ENCODE measurements at places on chromosomes 2 and 18.

DNA sequence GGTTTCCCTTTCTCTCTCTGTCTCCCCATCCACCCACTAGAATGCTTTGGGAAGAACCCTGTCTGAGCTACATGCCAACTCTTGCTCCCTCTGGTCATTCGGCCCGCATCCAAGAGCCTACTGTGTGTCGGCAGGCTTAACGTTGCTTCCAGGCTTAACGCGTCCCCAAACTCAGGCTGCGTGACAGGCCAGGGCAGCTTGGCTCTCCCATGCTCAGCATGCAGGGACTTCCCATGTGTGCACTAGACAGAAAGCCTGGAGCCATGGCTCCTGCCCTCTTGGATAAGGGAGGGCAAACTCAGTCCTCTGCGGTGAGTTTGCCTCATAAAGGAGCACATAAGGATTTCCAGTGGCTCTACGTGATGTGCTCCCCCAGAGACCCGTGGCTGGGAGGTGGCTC, 43.2 kb downstream of the RPL31 start:
- no peak for DNase-seq

DNA sequence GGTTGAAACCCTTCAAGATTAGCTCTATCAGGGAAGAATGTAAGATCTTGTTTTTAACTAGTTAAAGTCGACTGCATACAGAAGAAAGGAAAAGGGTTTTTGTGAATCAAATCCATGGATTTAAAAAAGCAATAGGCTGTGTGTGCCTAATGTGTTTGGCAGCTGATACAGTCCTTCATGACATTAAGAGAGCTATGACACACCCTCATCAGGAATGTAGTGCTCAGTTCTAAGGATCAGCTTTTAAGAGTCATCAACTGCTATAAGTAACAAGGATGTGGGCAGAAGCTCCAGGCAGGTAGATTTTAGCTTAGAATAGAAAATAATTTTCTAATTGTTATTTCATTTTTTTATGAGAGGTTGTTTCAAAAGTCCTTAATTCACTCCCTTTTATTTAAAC, 52.9 kb downstream of the PPP1R1C start:
- DNase-seq, result no peak

GRCh38 chr2:144650907-144651306, 131.0 kb upstream of the ZEB2 start:
- DNase-seq, result no peak

DNA sequence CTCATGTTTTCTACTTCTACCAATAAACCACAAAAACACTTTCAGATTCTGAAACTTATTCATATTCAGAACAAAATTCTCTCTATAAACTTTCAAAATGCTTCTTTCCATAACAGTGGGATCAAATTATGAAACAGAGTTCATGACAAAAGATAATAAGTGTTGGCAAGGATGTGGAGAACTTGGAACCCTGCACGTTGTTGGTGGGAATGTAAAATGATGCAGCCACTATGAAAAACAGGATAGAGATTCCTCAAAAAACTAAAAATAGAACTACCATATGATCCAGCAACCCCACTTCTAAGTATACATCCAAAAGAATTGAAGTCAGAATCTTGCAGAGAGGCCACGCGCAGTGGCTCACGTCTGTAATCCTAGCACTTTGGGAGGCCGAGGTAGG, 45.4 kb downstream of the GEMIN6 start:
- no peak for DNase-seq

- DNase-seq, result no peak
Measured at GRCh38 chr2:7744827-7745226, 827.6 kb downstream of the RNF144A start.

GRCh38 chr18:29648891-29649290, 1393.7 kb downstream of the DSC3 start:
- no peak for DNase-seq

- DNase-seq, result no peak
Measured at GRCh38 chr18:78900938-78901909, 78.4 kb upstream of the SALL3 start.

DNA sequence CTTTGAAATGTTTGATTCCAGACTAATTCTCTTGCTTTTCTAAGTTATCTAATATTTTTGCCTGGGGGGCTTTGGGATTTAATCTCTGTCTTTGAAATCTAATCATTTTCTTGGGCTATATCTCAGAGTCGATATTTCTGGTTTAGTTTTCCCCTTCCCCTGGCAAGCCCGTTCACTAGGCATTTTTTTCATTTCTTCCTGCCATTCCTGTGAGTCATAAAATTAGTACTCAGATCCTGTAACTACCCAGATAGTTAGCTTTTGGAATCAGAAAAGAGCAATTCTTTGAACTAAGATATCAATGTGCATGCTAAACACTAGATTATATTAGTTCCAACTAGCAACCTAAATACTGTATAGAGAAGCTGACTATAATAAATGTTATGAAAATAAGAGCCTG, 29.4 kb upstream of the RNF149 start:
- DNase-seq, result no peak

GRCh38 chr2:127121353-127121752, 14.4 kb upstream of the BIN1 start:
- no peak for DNase-seq

DNA sequence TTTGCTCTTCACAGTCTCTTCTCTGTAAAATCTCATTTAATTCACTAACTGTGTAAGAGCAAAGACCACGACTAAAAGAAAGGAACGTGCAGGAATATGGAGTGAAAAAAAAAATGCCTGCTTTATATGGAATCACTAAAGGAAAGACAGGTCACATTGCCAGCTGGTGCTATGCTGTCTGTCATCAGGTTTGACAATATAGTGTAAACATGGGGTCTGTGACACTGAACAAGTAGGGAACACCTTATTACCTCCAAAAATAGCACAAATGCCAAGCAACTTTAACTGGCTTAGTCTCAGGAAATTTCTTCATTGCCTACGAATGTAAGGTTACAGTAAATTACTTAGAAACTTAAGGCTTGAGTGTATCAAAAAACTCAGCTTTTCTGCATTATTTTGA, 364.5 kb upstream of the LINC00305 start:
- no peak for DNase-seq

GRCh38 chr18:52679354-52679753, 339.4 kb downstream of the DCC start:
- DNase-seq, result no peak

DNA sequence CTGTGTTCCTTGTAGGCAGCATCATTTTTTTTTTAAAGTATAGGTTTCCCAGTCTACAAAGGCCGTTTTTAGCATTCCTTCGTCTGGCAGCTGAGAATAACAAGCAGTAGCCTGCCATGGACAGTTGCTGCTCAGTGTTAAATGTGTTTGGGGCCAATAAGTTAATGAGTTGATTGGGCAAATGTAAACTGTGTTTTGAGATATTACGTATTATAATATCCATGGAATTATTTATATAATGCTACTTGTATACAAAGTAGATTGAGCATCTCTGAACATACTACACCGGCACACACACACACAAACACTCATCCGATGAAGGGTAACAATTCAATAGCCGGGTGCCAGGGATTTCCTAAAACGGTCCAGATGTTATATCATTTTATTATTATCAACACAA, 97.2 kb downstream of the IRS1 start:
- DNase-seq, result no peak

GRCh38 chr2:174012347-174013314, 47.5 kb upstream of the SP3 start:
- no peak for DNase-seq

GRCh38 chr2:105738658-105739241, 6.0 kb upstream of the NCK2 start:
- no peak for DNase-seq

GRCh38 chr18:13011719-13012118, 20.6 kb downstream of the CEP192 start:
- DNase-seq, result no peak

- DNase-seq, result no peak
Measured at GRCh38 chr2:223735659-223736244, 101.6 kb downstream of the AP1S3 start.

- no peak for DNase-seq
Measured at GRCh38 chr2:148483665-148484064, 160.9 kb upstream of the EPC2 start.

- no peak for DNase-seq
Measured at GRCh38 chr2:201313362-201313761, 43.8 kb downstream of the FLACC1 start.

DNA sequence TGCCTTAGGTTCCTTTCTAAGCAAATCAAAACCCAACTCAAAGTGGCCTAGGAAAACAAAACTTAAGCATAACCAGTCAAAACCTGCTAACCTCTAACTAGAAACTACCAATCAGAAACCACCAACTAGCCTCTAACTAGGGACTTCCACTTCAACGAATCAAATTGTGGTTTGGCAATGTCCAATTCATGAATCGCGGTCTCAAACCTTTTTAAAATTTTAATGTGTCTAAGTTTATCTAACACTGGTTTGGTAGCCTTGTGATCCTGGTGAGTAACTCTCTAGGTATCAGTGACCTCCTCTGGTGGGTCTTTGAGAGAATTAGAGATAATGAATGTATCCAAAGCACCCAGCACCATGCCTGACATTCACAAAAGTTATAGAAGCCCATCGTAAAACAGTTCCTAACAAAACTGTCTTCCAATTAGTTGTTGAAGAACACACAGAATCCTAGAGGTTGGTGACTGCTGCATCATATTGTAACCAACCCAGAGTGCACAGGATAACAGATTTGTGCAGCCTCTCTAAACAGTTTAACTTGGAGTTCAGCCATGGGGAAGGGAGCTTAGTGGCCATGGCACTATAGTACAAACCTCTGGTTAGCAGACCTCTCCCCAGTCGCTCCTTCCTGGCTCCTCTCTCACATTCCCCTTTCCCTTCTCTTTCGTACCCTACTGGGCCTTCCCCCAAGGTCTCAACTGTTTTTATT, 45.2 kb upstream of the B3GNT2 start:
- DNase-seq, result no peak

DNA sequence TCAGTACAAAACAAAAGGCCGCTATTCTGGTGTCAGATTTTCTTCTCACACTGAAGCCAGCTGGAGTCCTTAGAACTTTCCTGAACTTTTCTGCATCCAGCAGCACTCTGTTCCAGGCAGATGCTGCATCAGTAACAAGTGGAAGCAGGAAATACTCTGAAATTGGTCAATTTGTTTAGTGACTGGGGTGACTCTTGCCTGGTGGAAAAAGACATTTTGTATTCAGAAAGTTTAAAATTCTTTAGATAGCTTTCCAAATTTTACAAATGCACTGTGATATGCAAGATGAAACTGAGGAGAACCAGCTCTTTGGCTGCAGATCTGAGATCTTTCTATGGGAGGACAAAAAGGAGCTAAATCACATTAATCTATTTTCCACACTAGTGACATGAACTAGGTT, 385.7 kb downstream of the NRXN1 start:
- no peak for DNase-seq

DNA sequence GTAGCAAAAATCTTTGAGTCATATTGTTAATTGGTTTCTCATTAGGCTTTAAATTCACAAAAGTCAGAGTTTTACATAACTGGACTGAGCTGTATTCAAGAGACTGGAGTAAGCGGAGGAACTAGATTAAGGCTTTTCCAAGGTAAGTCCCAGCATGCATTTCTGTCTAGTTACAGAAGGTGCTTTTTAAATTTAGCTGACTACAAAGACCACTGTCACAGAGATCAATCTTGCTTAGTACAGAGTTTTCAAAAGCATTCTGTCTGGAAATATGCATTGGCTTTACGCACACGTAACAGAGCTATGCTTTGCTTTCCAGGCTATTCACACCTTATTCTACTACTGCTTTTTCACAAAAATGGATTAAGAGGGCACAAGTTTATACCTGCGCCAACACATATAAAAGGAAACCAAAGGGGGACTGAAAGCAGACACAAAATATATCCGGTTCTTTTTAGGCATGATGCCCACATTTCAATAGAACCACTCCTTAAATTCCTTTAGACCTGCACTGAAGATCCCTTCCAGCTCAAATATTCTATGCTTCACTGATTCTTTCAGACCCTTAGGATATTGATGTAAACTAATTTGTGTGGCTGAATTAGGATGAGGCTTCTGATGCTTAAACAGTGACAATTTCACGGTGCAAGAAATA, 560.7 kb upstream of the CRIM1 start:
- no peak for DNase-seq

GRCh38 chr18:38957736-38958135, 1392.1 kb upstream of the CELF4 start:
- no peak for DNase-seq

- no peak for DNase-seq
Measured at GRCh38 chr2:42978175-42978886, 185.9 kb upstream of the HAAO start.

- DNase-seq, result no peak
Measured at GRCh38 chr18:43705850-43706249, 428.6 kb upstream of the SYT4 start.

DNA sequence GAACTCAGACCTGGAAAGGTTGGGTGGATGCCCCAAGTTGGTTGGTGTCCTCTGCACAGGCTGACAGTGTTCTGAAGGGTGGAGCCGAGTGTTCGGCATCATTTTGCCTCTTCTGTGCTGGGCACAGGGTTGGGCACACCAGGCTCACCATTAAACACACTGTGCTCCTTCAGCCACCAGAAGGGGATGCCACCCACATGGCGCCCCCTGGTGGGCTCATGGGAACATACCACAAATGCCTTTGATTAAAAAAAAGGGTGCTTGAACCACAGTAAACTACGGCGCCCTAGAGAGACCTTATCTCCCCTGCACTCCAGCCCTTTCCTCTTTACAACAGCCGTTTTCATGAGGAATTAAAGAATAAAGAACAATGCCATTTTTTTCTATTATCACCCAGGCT, 89.4 kb downstream of the CELF4 start:
- no peak for DNase-seq

DNA sequence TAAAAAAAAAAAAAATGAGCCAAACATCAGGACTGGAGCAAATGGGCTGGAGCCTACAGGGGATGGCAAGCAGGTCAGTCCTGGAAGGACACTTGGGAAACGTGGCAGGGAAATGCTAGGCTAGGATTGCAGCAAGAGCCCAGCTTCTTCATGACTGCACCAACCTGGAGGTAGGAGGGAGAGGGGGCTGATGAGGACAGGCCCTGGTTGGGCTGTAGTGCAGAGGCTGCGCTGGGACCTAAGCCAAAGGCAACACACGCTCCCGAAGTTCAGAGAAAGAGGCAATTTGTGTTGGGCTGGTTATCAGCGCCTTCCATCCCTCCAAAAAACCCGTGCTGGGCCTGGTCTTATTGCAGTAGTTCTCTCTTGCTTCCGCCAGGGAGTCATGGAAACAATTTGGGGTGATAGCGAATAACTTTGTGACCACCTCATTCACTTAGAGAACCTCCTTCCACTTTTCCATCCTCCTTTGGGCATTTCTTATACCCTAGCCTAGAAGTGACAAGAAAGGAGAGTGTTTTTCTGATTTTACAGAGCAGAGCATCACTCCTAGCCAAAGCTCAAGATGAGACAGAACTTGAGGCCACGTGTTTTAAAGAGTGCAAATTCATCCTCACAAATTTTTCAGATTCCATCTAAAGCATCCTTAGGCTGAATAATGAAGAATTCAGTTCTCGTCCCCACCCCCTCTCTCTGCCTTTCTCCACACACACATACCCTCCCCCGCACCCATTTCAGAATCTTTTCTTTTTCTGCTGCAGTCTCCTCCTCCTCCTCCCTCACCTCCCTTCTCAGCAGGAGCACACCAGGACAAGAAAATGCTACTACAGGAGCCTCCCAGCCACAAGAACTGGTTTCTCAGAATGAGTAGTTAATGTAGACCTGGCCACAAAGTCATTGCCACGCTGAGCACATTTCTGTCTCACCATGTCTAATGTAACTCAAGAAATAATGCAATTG, 82.5 kb upstream of the STPG4 start:
- DNase-seq, result no peak
